DMS 273 treated with DMSO at 0.1 percent for 48 hours (cell line): ENCODE measurements at places on chromosomes 5 and 9.

DNA sequence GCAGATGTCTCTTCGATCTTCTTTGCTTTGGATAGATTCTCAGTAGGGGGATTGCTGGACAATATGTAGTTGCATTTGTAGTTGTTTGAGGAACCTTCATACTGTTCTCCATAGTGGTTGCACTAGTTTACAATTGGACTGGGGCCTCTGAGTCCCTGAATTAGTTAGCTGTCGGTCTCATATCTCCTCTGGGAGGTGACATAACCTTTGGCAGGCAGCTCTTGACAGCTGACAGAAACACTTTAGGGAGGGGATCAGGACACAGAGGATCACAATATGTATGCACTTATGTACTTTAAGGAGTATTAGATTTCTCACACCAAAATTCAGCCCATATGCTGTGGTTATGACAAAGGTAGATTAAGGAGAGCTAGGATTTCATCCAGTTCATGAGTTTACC is 1279.9 kb upstream of the DMAC1 start:
- no peak for DNase-seq

- no peak for DNase-seq
These were observed 149.5 kb downstream of the ROR2 start for GRCh38 chr9:91800473-91801030.

GRCh38 chr5:125006011-125006685 is 259.7 kb upstream of the ZNF608 start:
- DNase-seq, result no peak

GRCh38 chr5:115379622-115380344 is 83.3 kb upstream of the CCDC112 start:
- no peak for DNase-seq

GRCh38 chr9:131263701-131264100 is 12.6 kb downstream of the FAM78A start:
- DNase-seq, result no peak

- DNase-seq, result no peak
These were observed 44.2 kb upstream of the TCERG1 start for GRCh38 chr5:146402949-146403348.

DNA sequence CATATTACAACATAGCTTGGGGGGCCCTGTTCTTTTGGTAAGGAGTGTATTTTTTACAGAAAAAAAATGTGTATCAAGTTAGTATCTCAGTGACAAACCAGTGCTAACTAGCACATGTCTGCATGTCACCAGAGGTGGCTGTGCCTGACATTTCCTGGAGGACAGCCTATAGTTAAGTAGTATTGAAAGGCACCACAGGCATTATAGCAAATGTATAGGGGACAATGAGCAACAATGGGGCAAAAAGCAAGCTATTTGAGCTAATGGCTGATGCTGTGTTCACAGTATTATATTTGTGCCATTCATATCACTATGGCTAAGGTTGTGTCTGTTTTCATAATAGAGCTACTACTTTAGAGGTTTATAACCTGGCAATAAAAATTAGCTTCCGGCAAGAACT is 1644.0 kb downstream of the MAT2B start:
- no peak for DNase-seq

DNA sequence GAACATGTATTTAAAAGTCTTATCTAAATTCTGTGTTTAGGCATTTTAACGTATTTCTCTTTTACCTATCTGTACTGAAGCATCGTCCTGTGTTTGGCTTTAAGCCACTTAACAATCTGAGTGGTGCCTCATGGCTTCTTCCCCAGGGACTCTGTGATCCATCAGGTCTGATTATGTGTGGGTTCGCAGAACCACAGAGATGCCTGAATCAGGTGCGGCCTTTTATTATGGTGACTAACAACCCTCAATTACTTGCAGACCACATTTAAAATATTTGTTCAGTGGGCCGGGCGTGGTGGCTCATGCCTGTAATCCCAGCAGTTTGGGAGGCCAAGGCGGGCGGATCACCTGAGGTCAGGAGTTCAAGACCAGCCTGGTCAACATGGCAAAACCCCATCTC is 39.6 kb upstream of the SAP30L start:
- no peak for DNase-seq

- DNase-seq, result no peak
These were observed 31.2 kb upstream of the RNU6ATAC start for GRCh38 chr9:134195558-134195957.

- DNase-seq, result no peak
These were observed 4.6 kb downstream of the FOXD1 start for GRCh38 chr5:73443829-73444498.

DNA sequence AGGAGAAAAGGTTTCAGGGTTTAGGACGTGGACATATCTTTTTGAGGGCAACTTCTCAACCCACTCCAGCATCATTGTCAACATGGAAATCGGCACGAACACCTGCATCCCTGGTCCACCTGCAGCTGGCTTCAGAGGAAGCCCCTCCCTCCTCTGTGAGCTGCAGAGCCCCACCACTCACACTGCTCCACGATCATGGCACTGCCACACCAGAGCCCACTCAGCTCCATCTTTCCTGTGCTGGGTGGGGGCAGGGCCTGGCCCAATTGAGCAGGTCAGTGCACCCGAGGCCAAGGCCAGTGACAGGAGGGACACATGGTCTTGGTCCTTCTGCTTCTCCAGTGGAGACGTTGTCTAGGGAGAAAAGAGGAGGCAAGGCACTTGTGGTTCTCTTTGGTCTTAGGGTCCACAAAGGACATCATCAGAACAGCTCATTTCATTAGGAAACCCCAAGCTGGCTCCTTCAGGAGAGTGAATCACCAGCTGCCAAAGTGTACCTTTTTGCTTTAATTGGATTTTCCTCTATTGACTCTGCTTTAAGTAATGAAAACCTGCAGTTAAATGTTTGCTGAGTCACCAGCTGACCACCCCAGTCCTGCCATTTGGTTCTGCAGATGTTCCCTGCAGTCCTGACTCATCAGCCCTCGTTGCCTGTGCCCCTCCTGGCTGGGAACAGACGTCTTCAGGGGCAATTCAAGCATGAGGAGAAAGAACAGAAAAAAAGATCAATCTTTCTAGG is 56.2 kb downstream of the UBE2QL1 start:
- DNase-seq, result no peak

- no peak for DNase-seq
These were observed 1.4 kb downstream of the SLC2A6 start for GRCh38 chr9:133477461-133477860.

GRCh38 chr5:1140818-1141189 is 28.9 kb upstream of the SLC12A7 start:
- DNase-seq, result no peak

DNA sequence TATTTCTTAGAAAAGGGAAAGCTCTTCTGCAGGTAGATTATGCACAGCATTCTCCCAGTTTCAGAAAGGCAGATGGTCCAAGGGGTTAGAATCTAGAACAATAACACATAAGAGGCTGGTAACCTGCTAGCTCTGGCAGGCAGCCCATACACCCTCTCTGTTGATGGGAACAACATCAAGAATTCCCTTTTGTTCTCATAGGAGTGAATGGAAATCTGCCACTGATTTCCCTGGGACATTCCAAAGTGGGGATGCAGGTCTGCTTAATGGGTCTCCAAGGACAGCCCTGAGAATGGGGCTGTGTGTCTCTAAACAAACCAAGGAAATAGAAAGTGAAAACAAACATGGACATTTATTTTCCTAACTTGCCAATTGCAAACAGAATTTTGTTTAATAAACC is 456.8 kb downstream of the EBF1 start:
- peak; percentile 50 for DNase-seq

- no peak for DNase-seq
These were observed 31.4 kb upstream of the ANKRD55 start for GRCh38 chr5:56264417-56265025.

- DNase-seq, result no peak
These were observed 82.8 kb downstream of the PCDH1 start for GRCh38 chr5:141795421-141795820.

DNA sequence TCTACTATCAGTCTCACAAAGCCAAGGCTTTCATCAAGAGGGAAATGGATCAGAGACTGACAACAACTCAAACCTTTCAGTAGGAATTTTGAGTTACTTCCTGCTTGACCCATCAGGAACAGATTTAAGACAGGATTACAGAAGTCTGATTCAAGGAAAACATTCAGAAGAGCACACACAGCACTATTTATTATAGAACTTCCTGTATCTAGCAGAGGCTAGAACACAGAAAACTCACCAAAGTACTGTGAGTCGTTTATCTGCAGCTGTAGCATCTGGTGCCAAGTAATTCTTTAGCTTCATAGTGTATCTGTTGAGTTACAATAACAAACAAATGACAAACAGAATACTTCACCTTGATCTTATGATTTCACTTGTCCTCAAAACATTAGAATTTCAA is 13.8 kb downstream of the LEAP2 start:
- DNase-seq, result no peak

GRCh38 chr9:19429595-19429994 is 20.8 kb downstream of the ACER2 start:
- no peak for DNase-seq

- no peak for DNase-seq
These were observed 511.0 kb upstream of the TLE4 start for GRCh38 chr9:79060766-79061165.

DNA sequence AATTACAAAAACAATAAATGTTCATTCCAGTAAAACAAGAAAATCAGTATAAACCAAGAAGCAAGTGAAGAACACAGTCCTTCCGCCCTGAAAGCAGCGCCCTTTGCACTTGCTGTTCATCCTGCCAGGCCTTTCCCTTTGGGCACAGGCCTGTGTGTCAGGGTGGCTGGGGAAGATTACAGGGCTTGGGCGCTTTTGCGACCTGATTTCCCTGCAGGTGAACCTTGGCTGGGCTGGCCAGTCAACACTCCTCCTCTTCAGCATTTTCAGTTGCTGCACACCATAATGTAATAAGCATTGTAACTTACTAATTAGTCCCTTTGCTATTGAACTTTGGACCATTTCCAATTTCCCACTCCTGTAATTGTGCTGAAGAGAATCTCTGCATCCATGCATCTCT is 38.6 kb upstream of the TDRD7 start:
- no peak for DNase-seq
